T-cell (primary cell): ENCODE measurements at places on chromosomes 3 and 15.

DNA sequence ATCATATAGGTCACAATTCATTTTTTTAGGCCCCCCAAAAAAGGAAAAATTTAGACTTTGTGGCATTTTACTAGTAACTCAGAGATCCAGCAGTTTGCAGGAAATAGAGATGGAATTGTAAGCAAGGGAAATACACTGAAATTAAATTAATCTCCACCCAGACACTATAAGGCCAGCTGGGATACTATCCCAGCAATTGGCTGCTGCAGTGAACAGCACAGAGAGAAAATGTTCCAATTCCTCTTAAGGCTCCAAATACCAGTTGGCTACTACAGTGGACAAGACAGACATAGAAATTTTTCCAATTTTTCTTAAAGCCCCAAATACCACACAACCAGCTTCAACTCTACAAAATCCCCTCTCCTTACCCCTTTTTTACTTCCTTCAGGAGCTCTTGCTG lies 78.9 kb downstream of the ULK4 start:
- no peak for DNase-seq

DNA sequence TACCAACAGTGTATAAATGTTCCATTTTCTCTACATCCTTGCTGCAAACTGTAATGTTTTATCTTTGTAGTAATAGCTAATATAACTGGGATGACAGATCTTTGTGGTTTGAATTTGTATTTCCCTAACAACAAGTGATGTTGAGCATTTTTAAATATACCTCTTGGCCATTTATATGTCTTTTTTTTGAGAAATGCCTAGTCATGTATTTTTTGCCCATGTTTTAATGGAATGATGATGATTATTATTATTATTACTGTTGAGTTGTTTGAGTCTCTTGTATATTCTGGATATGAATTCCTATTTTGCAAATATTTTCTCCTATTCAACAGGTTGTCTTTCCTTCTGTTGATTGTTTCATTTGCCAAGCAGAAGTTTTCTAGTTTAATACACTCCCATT lies 654.9 kb downstream of the ZPLD1 start:
- DNase-seq = no peak

- no peak for DNase-seq
Measured at GRCh38 chr3:73927203-73927570, 302.4 kb upstream of the PDZRN3 start.

GRCh38 chr15:79170256-79170664 lies 79.7 kb upstream of the RASGRF1 start:
- DNase-seq = no peak

- DNase-seq = no peak
Measured at GRCh38 chr3:86968244-86968932, 22.6 kb downstream of the VGLL3 start.

DNA sequence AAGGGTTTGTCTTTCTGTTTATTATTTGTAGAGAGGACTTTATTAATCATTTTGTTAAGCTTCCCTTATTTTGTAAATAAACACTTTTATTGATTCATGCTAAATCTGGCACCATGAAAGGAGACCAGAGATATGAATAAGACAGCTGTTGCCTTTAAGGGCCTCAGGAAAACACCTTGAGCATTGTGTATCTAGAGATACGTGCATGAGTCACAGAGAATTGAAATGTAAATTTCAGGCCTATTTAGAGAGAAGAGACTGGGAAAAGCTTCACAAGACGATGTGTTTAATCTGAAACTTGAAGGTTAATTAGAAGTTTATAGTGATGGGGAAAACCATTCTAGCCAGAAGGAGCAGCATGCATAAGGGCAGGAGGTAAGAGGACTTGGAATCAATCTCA lies 28.6 kb upstream of the UTS2B start:
- DNase-seq = no peak

- no peak for DNase-seq
Measured at GRCh38 chr15:27464941-27465612, 494.1 kb downstream of the GABRG3 start.
